ENCODE measurements at places on chromosomes 12 and 14.
A peak's percentile ranks its signal among the peaks of the same experiment; 100 is the strongest.

GRCh38 chr12:129001-129400, 62.4 kb downstream of the IQSEC3 start:
- DNase-seq: no peak

DNA sequence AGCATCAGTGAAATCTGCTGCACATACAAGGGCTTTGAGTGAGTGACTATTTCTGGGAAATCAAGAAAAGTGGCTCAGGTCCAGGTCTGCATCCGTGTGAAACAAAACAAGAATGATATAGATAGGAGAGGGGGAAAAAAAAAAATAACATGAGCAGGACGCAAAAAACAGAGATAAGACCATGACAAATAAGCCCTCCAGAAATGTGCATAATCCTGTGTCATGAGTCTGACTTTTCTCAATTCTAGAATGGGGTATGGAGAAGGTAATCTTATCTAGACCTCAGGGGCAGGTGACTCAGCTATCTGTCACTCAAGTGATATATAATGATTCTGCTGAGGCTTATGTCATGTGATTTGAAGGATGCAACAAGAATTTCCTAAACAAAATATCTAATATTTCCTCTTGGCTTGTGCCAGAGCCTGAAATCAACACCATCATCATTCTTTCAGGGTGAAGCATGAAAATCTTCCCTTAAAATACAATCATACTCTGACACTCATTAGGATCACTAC, 250.0 kb downstream of the PHLDA1 start:
- no peak for DNase-seq

- DNase-seq: no peak
These were observed 521 bp upstream of the GMFB start for GRCh38 chr14:54489318-54489683.

- no peak for DNase-seq
These were observed 162.6 kb upstream of the TMPO start for GRCh38 chr12:98352835-98353234.

- DNase-seq: no peak
These were observed 430.3 kb downstream of the RAD51B start for GRCh38 chr14:68249661-68250451.

- no peak for DNase-seq
These were observed 1.2 kb upstream of the DCAF11 start for GRCh38 chr14:24113379-24113800.

DNA sequence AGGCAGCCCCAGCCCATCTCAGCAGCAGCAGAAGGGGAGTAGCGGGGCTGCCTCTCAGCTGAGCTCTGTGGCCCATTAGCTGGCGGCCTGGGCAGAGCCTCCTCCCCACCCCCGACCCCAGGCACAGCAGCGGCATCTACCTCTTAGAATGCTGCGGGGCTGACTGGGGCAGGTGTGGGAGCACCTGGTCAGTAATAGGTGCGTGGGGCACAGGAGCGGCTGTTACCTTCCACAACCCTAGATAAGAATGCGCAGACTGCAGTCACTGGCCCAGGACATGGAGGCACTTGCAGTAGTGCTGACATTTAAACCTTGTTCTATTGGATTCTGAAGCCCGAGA, 35.6 kb downstream of the SYNE3 start:
- no peak for DNase-seq

DNA sequence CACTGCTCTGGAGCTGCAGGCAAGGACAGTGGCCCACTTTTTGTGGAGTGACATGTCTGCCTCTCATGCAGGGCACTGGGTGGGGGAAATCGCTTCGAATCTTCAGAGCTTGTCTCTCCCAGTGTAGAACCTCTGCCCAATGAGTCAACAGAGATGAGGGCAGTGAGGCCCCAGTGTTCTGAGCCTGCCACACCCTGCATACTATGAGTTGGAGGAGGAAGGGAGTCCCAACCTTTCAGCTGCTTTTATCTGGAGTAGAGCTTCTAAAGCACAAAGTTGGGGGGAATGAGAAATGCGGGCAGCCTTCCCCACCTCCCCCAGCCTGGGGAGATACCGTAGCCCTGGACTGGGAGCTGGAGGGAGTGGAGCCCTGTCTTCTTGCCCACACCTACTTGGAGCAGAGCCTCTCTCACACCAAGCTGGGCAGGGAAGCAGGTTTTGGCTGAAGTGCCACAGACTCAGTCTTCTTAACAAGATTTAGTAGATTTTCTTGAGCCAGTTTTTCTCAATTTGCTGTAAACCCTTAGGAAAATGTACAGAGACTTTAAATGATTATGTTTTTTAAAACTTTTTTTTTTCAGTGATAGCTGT, 159.1 kb downstream of the ADGRD1 start:
- no peak for DNase-seq

- DNase-seq: no peak
These were observed 1.2 kb downstream of the ADAMTS20 start for GRCh38 chr12:43550831-43551271.

DNA sequence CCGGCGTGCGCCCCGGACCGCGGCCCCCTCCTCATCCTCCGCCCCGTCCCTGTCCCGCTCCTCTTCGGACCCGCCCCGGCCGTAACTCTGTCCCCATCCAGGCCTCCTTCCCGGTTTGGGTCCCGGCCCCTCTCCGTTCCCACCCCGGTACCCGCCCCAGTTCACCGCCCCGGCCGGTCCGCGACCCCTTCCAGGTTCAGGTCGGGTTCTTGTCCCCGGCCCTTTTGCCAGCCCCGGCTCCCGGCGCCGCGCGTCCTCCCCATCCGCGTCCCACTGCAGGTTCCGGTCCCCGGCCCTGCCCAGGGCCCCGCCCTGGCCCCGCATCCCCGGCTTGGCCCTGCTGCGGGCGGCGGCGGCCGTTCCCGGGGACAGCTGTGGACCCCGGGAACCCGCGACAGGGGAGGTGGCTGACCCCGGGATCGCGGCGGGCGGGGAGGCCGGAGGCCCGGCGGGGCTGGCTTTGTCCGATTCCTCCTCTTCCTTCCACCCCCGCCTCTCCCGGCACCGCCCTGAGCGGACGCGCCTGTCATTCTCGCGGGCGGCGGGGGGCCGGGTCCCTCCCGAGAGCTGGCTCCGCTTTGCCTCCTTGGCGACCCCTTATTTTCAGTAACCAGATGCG, 601 bp downstream of the KLC1 start:
- peak; percentile 20 for DNase-seq

DNA sequence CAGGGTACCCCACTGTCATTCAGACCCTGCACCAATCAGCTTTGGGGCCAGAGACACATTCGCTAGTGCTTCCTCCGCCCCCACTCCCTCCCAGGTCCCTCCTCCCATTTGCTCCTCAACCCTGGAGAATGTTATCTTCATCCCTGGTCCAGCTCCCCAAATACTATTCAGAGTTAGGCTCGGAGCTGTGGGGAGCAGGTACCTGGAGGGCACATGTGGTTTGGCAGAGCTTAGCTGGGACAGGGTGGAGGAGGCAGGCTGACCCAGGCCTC, 19.5 kb downstream of the VSX2 start:
- DNase-seq: no peak

GRCh38 chr14:101235335-101236103, 325.8 kb upstream of the DIO3 start:
- DNase-seq: peak; percentile 3

GRCh38 chr14:31068235-31068634, 42.1 kb upstream of the STRN3 start:
- no peak for DNase-seq

- no peak for DNase-seq
These were observed 137.4 kb upstream of the NTF3 start for GRCh38 chr12:5294274-5295070.

GRCh38 chr14:50758945-50759344, 72.0 kb downstream of the NIN start:
- no peak for DNase-seq

DNA sequence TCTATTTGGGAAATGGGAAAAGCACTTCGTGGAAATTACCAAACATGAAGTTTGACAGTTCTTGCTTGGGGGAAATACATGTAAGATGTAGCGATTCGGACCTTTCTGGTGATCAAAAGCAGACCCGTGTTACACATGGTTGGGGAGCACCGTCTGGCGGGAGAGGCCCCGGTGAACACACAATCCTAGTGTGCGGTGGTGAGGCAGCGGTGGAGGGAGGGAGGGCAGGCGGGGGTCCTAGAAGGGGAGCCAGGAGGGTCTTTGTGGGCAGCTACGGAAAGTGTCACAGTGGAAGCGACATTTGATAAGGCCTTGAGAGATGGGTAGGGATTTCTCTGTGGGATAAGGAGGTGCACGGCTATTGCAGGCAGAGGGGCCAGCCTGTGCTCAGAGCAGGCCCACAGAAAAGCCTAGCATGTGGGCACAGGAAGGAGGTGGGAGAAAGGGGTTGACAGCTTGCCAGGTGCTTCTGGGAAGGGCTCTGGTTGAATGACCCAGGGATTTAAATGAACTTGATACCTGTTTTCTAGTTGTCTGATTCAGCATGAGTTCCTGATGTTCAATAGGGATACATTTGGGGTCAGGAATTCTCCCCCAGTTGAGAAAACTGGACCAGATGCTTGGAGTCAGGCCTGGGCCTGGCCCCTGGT, 7.2 kb downstream of the MVK start:
- no peak for DNase-seq

GRCh38 chr14:24092505-24093206, 1.5 kb upstream of the PCK2 start:
- DNase-seq: no peak

DNA sequence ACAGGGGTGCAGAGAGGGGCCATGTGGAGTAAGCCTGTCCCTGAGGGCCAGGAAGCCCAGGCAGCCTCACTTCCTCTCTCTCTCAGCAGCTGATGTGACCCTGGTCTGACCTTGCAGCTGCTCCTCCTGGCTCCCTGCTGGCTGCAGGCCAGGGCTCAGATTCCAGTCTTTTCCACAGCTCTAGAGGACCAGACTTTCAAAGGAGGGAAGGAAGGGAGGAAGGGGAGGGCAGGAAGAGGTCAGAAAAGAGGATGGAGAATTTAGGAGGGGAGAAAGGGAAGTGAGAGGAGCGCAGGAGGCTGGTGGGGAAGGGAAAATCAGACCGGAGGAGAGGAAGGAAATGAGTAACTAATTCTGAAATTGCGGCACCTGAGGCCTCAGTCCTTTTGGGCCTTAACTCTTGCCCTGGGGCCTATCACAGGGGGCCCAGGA, 40.9 kb upstream of the VASH1 start:
- no peak for DNase-seq

GRCh38 chr12:116520801-116521471, 38.2 kb upstream of the MAP1LC3B2 start:
- no peak for DNase-seq

- DNase-seq: no peak
These were observed 14.8 kb downstream of the MMP14 start for GRCh38 chr14:22850944-22851764.

GRCh38 chr12:113207613-113208040, 13.6 kb upstream of the TPCN1 start:
- DNase-seq: no peak

- DNase-seq: no peak
These were observed 47.4 kb downstream of the CALM1 start for GRCh38 chr14:90444077-90444696.

GRCh38 chr14:38900887-38901286, 202.1 kb downstream of the SEC23A start:
- DNase-seq: no peak

DNA sequence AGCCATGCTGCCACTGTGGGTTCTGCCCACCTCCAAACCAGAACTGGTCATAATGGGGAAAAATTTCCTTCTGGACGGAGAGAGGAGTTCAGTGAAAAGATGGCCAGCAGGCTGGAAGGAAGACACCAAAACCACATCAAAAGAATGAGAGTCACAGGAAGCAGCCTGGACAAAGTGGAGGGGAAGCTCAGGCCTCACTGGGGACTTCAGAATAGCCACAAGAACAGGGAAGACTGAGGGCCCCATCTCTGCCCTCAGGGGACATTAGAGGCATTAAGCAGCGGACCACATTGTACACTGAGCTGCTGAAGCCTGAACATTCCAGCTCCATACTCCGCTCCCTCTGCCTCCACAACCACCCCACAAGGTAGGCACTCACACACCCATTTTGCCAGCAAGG, 119.6 kb upstream of the COCH start:
- DNase-seq: no peak

GRCh38 chr14:69317780-69318179, 57.8 kb downstream of the GALNT16 start:
- DNase-seq: no peak

- DNase-seq: no peak
These were observed 9.0 kb downstream of the RCOR1 start for GRCh38 chr14:102601378-102601925.

DNA sequence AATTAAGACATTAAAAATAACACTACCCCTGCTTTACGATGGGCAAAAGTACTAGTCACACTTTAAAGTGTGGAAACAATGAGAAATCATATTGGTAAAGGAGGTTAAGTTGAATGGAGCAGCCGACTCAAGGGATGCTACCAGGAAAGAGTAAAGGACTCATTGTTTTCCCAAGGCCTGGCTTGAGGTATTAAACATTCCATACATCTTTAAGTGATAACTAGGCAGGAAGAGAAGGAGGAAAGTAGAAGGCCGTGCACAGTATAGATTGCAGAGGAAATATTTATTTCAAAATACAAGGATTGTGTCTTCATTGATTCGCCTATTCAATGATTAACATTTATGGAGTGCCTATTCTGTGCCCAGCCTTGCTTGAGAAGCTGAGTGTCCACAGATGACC, 20.6 kb upstream of the YARS2 start:
- DNase-seq: no peak

GRCh38 chr12:25875661-25876060, 82.8 kb upstream of the RASSF8 start:
- DNase-seq: no peak

DNA sequence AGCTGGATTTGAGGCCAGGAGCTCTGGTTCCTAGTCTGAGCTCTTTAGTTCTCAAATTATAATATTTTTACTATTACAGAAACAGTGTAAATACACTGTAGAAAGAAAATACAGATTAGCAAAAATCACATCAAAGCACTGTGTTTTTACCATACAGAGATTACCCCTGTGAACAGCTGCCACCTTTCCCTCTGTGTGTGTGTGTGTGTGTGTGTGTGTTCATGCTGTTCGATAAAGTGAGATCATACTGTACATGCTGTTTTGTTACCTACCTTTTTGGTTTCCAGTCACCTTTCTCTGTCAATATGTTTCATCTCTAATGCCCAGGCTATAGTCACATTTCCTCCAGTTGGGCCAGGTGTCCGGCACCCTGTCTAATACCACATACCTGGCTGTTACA, 26.9 kb downstream of the MVK start:
- DNase-seq: no peak

DNA sequence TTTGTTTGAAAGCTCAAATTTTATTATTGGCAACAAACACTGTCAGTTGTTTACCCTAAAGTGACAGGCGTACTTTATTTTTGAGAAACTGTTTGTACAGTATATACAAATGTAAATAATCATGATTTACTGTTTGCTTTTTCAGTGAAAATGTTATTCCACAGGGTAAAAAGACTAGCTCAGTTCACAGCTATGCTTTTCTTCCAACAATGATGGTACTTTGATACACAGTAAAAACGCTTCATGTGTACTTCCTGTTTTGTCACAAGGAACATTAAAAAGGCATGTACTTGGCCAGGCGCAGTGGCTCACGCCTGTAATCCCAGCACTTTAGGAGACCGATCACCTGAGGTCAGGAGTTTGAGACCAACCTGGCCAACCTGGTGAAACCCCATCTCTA, 53.7 kb downstream of the MON2 start:
- no peak for DNase-seq

- no peak for DNase-seq
These were observed 73.0 kb downstream of the CIT start for GRCh38 chr12:119804011-119804641.

- DNase-seq: no peak
These were observed 104.5 kb upstream of the SFSWAP start for GRCh38 chr12:131606218-131606901.
